ENCODE measurements at places on chromosomes 12 and 14.

- DNase-seq: no peak
These were observed 23.4 kb upstream of the BMP4 start for GRCh38 chr14:53979747-53980642.

DNA sequence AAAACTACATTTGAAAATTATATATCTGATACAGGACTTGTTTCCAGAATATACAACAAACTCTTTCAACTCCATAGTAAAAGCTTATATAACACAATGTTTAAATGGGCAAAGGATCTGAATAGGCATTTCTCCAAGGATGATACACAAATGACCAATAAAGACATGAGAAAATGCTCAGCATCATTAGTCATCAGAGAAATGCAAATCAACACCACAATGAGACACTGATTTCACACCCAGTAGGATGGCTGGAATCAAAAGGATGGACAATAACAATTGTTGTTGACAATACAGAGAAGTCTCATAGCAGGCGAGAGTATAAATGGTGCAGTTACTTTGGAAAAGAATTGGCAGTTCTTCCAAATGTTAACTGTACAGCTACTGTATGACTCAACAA, 394.9 kb downstream of the BCL11B start:
- DNase-seq: no peak

DNA sequence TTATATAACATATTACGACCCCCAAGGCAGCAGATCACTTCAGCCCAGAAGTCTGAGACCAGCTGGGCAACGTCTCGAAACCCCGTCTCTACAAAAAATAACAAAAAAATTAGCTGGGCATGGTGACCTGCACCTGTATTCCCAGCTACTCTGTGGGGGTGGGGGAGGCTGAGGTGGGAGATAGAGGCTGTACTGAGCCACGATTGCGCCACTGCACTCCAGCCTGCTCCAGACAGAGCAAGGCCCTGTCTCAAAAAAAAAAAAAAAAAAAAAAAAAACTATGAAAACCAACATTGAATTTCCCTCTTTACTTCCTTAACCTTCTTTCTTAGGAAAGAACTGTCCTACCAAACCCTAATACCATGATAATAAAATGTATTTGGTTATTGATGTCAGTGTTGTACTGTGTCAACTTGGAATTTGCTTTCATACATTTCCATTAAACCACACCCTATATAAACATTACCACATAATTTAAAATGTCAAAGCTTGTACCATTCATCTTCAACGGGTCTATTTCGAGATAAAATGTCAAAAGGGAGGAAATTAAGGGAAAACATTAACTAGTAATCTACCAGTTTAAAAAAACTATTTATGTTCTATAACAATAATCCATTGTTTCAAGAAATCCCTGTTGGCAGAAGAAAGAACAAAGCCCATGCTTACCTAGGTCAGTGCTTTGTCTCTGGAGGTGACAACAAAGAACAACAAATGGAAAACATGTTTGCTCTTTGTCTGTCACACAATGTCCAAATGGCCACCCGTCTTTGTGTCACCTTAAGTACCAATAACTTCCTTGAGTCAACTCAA, 17.4 kb downstream of the GALNT4 start:
- peak; percentile 47 for DNase-seq

DNA sequence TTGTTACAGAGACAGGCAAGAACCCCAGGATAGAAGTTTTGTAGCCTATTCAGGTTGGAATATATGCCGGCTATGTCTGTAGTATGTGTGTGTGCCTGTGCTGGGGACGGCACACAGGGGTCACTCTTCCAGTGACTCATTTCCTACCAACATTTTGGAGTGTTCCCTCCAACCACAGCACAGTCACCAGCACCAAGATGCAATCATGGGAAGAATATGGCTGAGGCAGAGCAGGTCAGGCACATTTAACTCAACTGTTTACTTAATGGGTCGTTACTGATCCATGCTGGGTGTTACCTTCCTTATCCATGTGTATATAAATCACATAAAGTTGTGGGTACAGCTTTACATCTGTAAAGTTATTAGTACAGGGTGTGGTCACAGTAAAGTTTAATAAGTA, 178.3 kb downstream of the PRKD1 start:
- DNase-seq: peak; percentile 19

- DNase-seq: no peak
These were observed 54.2 kb upstream of the LRRK2 start for GRCh38 chr12:40170593-40170992.

GRCh38 chr14:25041898-25042297, 8.0 kb downstream of the STXBP6 start:
- DNase-seq: peak; percentile 93

GRCh38 chr14:80981673-80982072, 26.3 kb downstream of the TSHR start:
- no peak for DNase-seq

Data from DMS153 (cell line).